ENCODE measurements at places on chromosomes 12 and 14.

DNA sequence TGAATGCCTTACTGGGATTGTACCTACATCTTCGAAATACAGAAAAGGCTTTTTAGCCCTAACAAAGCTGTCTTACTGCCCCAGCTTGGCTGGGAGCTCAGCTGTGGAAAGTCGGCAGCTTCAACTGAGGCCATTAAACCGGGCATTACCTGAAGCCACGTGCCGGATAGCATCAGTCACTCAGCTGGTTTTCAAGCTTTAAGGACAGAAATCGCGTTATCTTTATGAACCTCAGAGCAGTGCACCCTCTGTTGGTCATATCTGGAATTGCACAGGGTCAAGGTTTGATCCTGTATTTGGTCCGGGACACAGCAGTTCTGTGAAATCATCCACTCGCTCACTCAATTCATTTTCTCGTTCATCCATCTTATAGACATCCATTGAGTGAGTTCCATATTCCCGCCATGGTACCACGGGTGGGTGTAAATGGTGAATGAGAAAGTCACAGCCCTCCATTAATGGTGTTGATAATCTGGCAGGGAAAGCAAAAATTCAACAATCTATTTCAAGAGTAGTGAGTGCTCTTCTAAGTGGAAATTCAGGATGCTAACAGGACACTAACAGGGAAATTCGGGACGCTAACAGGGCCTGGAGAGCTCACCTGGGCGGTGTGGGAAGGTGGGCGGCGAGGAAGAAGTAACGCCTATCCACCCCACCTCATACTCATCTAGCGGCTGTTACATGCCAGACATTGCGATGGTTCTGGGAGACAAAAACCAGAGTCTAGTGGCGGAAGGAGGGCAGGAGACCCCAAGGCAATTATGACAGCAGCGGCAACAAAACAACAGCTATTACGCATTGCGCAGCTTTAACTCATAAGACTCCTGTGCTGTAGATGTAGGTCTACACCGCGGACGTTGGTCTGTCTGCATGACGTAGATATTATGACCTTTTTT lies 60.6 kb upstream of the TCL1A start:
- DNase-seq = peak; percentile 46

DNA sequence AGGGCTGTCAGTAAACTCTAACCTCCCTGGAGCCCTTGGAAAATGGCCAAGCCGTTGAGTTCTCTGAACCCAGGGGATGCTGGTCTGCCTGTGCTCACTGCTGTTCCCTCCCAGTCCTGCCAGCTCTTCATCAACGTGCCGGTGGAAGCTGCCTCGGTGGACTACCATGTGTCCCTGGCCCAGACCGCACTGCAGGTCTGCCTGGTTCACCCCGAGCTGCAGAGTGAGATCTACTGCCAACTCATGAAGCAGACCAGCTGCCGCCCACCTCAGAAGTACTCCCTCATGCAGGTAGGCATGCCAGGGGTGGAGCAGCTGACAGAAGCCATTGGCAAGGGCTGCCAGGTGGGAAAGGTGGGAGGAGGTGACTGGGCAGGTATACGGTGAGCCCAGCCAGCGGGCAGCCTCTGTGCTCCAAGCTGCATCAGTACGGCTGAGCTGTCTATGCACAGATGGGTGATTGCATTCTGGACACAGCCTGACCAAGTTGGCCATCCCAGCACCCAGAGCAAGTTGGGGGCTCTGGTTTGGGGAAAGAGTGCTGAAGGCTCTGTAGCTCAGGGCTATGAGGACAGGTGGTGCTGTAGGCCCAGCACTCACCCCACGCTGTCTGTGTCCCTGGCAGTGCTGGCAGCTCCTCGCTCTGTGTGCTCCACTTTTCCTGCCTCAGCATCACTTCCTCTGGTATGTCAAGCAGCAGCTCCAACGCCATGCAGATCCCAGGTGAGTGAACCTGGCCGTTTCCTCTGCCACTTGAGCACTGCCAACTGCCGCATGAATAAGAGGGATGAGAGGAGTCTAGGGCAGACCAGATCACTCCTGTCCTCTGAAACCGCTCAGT lies 21.9 kb downstream of the PIGH start:
- DNase-seq = no peak

- no peak for DNase-seq
Observed at GRCh38 chr12:99146185-99146584, 501.1 kb downstream of the APAF1 start.

GRCh38 chr12:5068619-5069018 lies 24.9 kb downstream of the KCNA5 start:
- DNase-seq = no peak

All from stimulated activated CD4-positive, alpha-beta T cell treated with anti-CD3 and anti-CD28 coated beads, Interleukin-12 subunit alpha, Interleukin-12 subunit beta, amount 100 ng/mL, for 48 hours (primary cell).